ENCODE measurements at places on chromosomes 12 and 14.

DNA sequence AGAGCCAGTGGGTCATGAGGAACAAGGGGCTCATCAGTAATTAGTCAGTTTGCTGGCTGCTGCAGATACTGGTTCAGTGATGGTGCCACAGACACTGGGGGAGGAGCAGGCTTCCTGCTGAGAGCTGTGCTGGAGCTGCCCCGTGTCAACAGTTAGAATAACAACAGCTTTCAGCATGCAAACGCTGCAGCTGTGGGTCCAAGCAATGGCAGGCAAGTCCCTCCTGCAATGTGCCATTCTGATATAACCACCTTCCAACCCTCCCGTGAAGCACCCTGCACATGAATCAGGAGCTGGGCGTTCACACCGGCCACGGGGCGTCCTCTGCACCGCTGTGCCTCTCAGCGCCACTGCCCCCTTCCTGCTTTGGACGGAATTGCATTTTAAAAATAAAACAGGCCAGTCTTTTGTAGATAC is 258.4 kb upstream of the SFSWAP start:
- DNase-seq = no peak

DNA sequence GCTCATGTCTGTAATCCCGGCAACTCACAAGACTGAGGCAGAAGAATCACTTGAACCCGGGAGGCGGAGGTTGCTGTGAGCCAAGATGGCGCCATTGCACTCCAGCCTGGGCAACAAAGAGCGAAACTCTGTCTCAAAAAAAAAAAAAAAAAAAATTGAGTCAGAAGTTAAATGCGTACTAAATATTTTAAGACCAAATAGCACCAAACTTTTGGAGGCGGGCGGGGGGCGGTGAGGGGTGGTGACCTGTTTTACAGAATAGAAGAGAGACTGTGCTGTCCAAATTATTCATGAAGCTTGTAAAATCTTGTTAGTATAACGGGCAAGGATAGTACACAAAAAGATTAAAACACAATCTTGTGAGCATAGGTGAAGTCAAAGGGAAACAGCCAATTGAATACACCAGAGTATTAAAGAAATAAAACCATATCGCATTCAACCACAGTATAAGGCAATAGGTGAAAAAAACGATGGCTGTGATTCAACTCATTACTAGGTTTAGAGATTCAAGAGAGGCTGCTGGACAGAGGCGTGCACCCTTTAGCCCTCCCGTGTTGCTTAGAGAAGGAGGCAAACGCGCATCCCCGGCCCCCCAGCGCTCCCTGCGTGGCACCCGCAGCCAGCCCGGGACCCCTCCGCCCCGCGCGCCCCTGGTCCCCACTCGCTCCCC is 571 bp downstream of the ZNF891 start:
- no peak for DNase-seq

- DNase-seq = no peak
Measured at GRCh38 chr12:111248236-111249017, 120.5 kb downstream of the PHETA1 start.

GRCh38 chr14:104664588-104664987 is 24.8 kb upstream of the INF2 start:
- no peak for DNase-seq

DNA sequence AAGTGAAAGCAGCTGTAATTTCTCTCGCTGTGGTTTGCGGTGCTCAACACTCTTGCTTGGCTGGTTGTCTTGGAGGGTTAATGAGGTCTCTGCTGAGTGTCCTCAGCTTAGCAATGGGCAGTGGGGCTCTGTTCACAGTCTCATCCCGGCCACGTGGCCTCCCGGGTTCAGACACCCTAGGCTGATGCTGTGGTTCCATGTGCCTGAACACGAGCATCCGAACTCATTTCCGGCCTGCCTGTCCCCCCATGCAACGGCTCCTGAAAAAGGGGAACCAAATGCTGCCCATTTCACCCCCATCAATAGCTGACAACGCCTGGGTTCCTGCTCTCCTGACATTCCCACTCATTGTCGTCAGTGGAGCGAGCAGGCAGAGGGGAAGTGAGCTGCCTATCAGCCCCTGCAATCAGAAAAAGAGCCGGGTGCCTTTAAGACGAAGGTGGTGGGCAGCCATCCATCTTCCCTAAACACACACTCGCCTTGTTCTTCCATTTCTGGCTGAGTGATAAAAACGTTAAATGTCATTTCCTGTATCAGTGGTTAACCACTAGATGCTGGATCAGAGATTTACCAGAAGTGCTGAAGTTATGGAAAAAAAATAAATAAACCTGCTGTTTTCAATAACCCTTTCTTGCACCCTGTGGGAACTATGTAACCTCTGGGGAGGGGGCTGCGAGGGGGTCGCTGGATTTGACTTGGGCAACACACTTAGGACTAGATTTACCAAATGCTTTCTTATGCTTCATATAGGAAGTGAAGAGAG is 60.3 kb upstream of the BCL2L14 start:
- DNase-seq = peak; percentile 68

GRCh38 chr12:123019841-123020138 is 39.3 kb downstream of the ARL6IP4 start:
- DNase-seq = no peak

GRCh38 chr12:113208041-113208934 is 13.0 kb upstream of the TPCN1 start:
- peak; percentile 72 for DNase-seq

DNA sequence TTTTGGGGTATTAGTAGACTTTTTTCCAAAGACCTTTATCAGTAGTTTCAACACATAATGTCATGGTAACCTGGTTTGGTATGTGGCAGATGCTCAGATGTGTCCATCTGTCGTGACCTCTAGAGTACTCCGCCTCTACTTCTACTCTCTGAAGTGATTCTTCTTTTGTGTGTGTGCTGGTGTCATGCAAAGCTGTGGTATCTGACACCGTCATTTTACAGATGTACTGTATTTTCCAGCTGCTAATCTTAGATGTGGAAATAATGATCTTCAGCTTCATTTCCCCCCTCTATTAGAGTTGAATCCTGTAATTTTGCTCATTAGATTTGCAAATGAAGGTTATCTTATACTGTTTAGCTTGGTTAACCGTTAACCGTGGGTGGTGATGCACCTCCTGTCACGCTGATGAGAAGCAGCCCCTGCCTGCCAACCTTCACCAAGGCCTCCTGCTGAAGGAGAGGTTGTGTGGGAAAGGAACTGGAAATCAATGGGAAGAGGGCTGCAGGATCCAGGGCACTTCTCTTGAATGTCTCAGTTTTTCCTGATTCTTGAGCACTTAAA is 222.4 kb upstream of the AMIGO2 start:
- DNase-seq = no peak

DNA sequence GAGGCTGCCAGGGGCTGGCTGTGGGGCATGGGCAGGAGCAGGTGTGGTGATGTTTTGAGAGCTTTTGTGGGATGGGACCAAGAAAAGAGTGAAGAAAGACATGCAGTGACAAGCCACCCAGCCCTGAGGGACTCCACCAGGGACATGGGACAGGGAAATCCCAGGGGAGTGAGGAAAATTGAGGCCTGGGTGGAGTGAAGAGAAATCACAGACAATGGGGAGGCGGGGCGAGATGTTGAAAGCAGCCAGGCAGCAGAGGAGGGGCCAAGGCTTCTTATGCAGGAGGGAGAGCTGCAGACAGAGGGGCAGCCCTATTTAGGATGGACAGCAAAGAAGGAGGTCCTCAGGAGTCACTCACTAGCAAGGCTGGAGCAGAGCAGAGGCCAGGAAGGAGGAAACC is 4.2 kb upstream of the KRT1 start:
- no peak for DNase-seq

- no peak for DNase-seq
Measured at GRCh38 chr12:18400186-18400585, 138.9 kb downstream of the PIK3C2G start.

DNA sequence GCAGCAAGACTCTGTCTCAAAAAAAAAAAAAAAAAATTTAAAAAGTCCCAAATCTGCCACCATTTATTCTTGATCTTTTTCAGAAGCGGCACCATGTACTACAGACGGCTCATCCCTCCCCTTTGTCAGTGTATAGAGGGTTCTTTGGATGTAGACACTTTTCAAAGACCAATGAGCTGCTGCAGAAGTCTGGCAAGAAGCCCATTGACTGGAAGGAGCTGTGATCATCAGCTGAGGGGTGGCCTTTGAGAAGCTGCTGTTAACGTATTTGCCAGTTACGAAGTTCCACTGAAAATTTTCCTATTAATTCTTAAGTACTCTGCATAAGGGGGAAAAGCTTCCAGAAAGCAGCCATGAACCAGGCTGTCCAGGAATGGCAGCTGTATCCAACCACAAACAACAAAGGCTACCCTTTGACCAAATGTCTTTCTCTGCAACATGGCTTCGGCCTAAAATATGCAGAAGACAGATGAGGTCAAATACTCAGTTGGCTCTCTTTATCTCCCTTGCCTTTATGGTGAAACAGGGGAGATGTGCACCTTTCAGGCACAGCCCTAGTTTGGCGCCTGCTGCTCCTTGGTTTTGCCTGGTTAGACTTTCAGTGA is 6.5 kb upstream of the ACACB start:
- no peak for DNase-seq

DNA sequence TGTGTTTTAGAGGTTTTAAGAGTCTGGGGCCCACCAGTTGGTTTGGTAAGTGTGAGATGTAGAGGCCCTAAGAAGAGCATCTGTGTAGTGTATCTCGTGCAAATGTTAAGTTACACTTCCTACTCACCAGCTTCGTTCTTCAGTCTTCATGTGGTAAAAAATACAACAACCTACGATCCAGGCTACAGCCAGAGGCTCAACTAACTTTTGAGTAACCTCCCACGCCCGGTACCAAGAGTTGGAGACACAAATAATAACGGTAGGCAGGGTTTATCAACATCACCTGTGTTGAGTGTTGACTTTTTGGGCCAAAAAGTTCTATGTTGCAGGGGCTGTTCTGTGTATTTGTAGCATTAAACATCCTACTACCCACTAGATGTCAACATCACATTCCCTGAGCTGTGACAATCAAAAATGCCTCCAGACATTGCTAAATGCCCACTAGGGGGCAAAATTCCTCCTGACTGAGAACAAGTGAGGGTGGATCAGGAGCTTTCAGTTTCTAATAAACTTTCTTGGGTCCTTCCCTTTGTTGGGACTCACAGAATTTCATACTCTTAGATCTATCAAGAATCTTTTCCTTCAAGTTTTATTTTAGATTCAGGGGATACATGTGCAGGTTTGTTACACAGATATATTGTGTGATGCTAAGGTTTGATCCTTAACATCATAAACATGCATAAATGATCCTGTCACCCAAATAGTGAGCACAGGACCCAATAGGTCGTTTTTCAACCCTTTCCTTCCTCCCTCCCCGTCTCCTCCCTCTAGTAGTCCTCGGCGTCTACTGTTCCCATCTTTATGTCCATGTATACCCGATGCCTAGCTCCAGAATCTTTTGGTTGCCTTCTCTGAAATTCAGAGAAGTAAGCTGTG is 94.7 kb downstream of the SLC2A13 start:
- DNase-seq = peak; percentile 49

GRCh38 chr14:56181681-56182085 is 63.5 kb downstream of the PELI2 start:
- no peak for DNase-seq

- DNase-seq = peak; percentile 8
Measured at GRCh38 chr12:64611341-64612284, 1.3 kb downstream of the RASSF3 start.

- DNase-seq = no peak
Measured at GRCh38 chr14:35911097-35911496, 85.0 kb downstream of the BRMS1L start.

DNA sequence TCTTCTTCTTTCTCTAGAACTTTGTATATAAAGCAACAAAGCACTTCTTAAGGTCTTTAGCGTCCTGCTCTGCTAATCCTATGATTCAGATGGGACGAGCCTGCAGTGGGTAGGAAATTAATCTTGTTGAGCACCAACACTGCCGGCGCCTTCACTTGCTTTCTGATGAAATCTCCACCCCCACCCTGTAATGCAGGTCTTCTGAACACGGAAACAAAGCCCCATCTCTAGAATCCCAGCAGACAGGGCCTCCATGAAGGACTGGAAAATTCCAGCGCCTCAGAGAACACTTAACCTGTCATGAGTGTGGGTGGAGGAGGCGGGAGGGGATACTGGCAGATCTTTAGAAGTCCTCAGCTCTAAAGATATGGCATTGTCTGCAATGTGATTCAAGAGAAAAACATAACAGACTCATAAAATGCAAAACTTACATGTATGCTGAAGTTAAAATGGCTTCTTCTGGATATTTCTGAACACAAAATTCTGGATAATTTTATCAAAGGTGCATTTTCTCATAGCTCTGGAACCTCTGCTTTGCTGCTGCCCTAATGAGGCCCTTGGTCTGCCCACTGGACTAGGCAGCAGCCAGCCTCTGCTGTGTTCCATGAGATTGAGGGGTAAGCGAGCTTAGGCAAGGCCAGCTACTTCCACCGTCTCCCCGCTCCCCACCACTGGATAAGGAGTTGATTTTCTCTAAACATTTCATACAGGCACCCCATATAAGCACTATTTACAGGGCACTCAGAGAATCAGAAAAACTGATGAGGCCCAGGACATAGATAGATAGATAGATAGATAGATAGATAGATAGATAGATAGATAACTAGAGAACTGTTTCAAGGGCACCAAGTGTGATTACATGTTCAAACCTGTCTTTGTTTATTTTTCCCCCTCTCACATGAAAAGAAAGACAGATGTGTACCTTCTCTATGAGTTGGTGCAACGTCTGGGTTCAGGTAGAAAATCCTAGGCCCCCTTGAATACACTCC is 43.1 kb downstream of the ZFP36L1 start:
- DNase-seq = no peak

- no peak for DNase-seq
Measured at GRCh38 chr14:97275276-97275675, 478.1 kb downstream of the VRK1 start.

DNA sequence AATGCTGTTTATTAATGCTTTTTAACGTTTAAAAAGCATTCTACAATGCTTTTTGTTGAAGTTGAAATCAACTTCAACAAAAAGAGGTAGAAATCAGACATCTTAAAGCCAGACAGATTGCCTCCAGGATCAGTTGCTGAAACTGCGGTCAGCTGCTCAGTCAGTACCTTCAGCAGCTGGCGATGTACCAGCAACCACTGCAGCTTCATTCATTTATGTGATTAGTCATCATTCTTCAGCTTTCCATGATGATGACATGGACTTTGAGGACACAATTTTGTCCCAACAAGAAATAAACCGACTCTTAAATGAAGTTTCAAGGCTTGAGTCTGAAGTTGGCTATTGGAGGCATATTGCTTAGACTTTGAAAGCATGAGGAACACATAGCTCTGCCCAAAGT is 31.5 kb upstream of the NUAK1 start:
- DNase-seq = no peak

GRCh38 chr12:62278022-62278421 is 17.8 kb downstream of the USP15 start:
- no peak for DNase-seq
